ENCODE measurements at places on chromosomes 6 and 20. TPM values are rescaled to one million over a fixed set of nuclear protein-coding genes. Genes with fewer than 3 reads are reported as not detected.

The CRIP3 gene
- 1.3 TPM for total RNA-seq

The LKAAEAR1 gene
- not detected for total RNA-seq

The KHDC1L gene
- total RNA-seq: not detected

The SCRT2 gene
- not detected for total RNA-seq

The SLC12A5 gene
- 2.5 TPM for total RNA-seq

The DUSP15 gene
- not detected for total RNA-seq

The COL20A1 gene
- total RNA-seq: not detected

The ZNF292 gene
- 83.2 TPM for total RNA-seq

The SDCBP2 gene
- total RNA-seq: 165 TPM

The GGTLC1 gene
- not detected for total RNA-seq

The MCM8 gene
- total RNA-seq: 4.9 TPM

The MCHR2 gene
- total RNA-seq: not detected

The DEFB112 gene
- not detected for total RNA-seq

The METTL24 gene
- 0.43 TPM for total RNA-seq

The NQO2 gene
- 24.1 TPM for total RNA-seq

The RIMS1 gene
- 0.53 TPM for total RNA-seq

The RIN2 gene
- 73.9 TPM for total RNA-seq

The DEFB132 gene
- total RNA-seq: not detected

The CLIC5 gene
- total RNA-seq: 215 TPM

The SPATS1 gene
- not detected for total RNA-seq

The CTCFL gene
- not detected for total RNA-seq

The EPPIN gene
- not detected for total RNA-seq

The IPCEF1 gene
- 2.3 TPM for total RNA-seq

The ADAM33 gene
- 6.4 TPM for total RNA-seq

The ULBP3 gene
- 1.9 TPM for total RNA-seq

The FHL5 gene
- 4.2 TPM for total RNA-seq

The C6orf52 gene
- 1.2 TPM for total RNA-seq

The MUC21 gene
- 0.12 TPM for total RNA-seq

The MOG gene
- total RNA-seq: not detected

The ZC3H12D gene
- total RNA-seq: 5.2 TPM

The TMEM14A gene
- total RNA-seq: 17.7 TPM

The CDSN gene
- not detected for total RNA-seq

The MLN gene
- total RNA-seq: not detected

The ADGRF4 gene
- total RNA-seq: 0.79 TPM

The PLAGL1 gene
- 25.4 TPM for total RNA-seq

The DLK2 gene
- total RNA-seq: not detected

The LTB gene
- total RNA-seq: 2.1 TPM

The PTCHD4 gene
- total RNA-seq: not detected

The TTLL9 gene
- not detected for total RNA-seq

The VSTM2L gene
- 0.81 TPM for total RNA-seq

The CST4 gene
- total RNA-seq: not detected

The NCR2 gene
- not detected for total RNA-seq

The DLL1 gene
- total RNA-seq: 11.0 TPM

The CEP85L gene
- total RNA-seq: 3.7 TPM

The ZNF334 gene
- 1.2 TPM for total RNA-seq

The COL12A1 gene
- total RNA-seq: 15.7 TPM

The RSPH3 gene
- total RNA-seq: 17.3 TPM

The APCDD1L gene
- 0.23 TPM for total RNA-seq

The TMEM217 gene
- total RNA-seq: 1.5 TPM

The CYP21A2 gene
- 2.1 TPM for total RNA-seq

The CFAP206 gene
- not detected for total RNA-seq

The DOK5 gene
- 2.3 TPM for total RNA-seq

The CD24 gene
- 1,593 TPM for total RNA-seq

The GPR6 gene
- not detected for total RNA-seq

The ANKRD66 gene
- not detected for total RNA-seq

Measured in mucosa of descending colon (tissue), 3 donors.